ENCODE measurements at places on chromosomes 6 and 20.
A peak's percentile ranks its signal among the peaks of the same experiment; 100 is the strongest.

GRCh38 chr6:163745536-163746400 lies 331.2 kb downstream of the QKI start:
- peak; percentile 36 for DNase-seq

DNA sequence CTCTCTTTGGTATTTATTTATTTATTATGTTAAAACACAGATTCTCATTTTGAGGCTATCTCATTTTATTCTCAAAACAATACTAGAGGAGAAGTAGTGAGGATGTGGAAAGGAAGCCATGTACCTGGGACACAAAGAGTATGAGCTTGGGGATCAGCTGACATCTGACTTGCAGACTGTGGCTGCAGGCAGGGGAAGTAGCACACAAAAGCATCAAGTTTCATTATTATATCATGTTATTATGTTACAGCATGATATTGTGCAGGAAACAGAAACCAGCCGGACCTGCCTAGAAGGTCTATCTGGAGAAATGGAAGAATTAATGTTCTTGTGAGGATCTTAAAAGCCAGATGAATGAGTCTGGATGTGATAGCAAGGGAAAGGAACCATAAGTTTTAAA lies 248.2 kb downstream of the KHDC1L start:
- DNase-seq: no peak

GRCh38 chr6:138092686-138093085 lies 14.5 kb downstream of the PERP start:
- no peak for DNase-seq

GRCh38 chr6:21186479-21187055 lies 407.0 kb upstream of the SOX4 start:
- DNase-seq: no peak

DNA sequence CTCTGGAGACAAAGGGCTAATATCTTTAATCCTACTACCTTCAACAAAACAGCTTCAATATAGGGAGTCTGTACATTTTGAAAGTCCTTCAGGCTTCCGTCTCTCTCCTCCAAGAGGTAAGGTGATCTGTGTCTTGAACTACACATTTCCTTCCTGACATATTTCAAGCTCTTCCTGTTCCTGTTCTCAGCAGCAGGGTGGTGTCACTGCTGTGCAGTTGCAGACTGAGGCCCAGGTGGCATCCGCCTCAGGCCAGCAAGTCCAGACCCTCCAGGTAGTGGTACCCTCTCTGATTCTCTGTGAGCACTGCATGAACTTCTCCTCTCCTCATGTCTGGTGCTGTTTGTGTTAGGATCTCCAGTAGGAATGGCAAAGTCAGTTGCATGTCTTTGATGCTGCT lies 7.8 kb downstream of the NFYA start:
- no peak for DNase-seq

DNA sequence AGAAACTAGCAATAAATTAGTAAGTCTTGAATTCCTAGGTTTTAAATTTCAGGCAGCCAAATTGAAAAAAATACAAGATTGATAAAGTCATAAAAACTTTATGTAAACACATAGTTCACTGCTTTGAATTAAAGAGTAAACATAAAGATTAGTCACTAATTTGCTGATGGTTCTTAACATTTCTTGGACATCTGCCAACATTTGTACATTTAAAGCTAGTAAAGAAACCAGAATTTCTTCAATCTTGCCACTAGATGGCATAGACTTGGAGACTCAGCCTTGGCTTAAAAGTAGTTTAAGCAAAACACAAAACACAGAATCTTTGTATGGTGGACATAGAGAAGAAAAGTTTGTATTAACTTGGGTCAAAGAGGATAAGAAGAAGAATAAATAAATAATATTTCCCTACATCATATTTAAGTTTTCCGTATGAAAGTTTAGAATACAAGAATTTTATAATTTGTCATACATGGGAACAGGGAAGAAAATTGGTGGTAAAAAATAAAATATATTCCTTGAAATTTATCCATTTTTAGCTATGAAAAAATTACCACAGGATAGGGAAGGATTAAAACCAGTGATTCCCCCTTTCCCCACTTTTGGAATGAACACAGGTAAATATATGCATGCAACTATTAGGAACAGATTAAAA lies 41.7 kb upstream of the FAM135A start:
- peak; percentile 78 for DNase-seq

DNA sequence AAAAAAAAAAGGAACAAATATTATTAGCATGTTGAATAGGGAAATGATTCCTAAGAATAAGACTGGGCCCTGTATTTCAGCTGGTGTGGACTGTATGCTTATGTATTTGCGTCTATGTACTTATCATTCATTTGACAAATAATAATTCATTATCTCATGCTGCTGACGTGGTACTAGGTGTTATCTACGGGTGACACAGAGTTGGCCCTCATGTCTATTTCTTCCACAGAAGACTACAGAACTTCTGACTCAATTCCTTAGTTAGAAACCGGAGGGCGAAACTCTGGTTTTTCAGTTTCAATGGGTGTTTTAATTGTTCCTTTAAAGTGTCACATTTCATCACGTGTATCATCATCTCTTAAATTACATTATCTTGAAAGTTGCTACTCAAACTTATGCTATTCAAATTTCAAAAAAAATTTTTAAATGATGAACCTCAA lies 305.9 kb downstream of the CLIC5 start:
- no peak for DNase-seq

GRCh38 chr6:25136854-25137253 lies 142.3 kb upstream of the CARMIL1 start:
- DNase-seq: peak; percentile 30

GRCh38 chr6:76174722-76175121 lies 102.3 kb upstream of the IMPG1 start:
- no peak for DNase-seq

GRCh38 chr6:81814370-81815076 lies 62.0 kb upstream of the TENT5A start:
- peak; percentile 55 for DNase-seq

All from fibroblast of gingiva (primary cell).